ENCODE measurements at places on chromosomes 6 and 20.

- DNase-seq: no peak
These were observed 155.9 kb downstream of the NFATC2 start for GRCh38 chr20:51386586-51386985.

DNA sequence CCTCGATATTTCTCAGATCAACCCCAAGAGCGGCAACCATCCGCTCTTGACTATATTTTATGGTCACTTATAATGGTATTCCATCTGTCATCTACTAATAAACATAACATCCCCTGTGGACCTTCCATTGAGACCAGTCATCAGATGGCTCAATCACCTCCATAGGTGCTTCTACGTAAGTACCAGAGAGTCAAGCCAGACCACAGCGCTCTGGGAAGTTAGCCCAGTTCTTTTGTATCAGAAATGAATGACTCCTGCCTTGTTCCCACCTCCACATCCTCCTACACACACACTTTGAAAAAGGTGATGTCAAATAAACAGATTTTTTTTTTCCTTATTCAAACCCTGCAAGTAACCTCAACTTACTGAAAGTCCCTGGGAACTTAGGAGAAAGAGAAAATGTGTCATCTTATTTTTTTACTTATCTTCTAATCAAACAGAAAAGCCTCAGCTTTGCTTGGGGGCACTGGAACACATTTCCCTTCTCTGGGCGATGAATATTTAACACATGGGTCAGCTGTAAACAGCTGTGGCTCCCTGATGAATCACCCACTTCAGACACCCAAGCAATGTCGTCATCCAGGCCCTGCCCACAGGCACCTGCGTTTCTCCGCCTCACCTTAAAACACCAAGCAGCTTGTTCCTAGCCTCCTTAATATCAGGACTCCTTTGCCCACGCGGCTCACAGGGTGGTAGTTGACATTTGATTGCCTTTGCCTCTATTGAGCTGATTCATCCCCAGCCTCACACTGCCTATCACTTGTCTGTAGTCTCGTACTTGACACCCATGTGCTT is 121.4 kb upstream of the LY86 start:
- DNase-seq: no peak

GRCh38 chr6:121951123-121951522 is 448.3 kb upstream of the HSF2 start:
- no peak for DNase-seq

DNA sequence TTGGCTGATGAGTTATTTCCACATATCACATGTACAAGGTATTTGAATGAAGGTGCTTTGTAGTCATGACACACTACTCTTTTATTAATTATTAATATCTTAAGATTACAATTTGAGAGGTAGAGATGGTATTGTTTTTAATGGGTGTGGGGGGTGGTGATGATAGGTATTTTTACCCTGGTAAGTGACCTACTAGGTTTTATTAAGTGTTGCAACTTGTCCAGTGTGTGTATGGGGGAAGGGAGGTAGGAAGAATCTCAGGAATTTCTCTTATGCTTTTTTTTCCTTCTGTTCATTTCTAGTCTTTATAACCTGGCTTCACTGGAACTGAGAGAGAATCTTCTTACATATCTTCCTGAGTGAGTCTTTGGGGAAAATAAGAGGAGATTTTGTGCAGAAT is 101.4 kb downstream of the LRRC1 start:
- no peak for DNase-seq

DNA sequence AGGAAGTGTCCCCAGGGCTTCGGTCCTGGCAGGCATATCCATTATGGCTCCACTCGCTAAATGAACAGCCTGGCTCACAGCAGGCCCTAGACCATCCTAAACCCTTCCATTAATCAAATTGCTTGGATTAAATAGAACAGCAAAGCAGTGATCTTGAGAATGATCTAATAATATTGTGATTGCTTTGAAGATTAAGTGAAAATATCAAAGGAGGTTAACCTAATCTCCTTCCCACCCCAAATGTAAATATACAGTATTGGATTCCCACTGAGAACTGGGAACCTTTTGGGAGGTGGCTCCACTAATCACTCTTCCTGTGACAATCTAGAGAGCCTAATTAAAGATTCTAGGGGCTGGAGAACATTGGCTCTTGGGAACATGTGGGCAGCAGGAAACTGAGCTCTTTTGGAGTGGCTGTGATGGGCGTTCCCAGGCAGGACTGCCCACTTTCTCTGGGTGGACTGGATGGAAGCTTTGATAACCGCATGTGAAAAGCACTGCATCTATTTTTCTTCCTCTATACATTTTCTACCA is 68.3 kb upstream of the FRMD1 start:
- no peak for DNase-seq

DNA sequence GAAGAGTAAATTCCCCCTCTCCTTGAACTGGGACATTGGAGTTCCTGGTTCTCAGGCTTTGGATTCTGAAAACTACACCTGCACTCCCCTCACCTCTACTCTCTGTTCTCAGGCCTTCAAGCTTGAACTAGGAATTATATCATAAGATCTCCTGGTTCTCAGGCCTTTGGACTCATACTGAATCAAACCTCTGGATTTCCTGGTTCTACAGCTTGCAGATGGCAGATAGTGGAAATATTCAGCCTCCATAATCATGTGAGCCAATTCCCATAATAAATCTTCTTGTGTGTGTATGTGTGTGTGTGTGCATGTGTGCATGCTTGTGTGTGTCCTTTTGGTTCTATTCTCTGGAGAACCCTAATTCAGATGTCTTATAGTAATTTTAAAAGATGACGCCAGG is 12.7 kb upstream of the CHD6 start:
- DNase-seq: no peak

GRCh38 chr6:44267252-44267651 is 1.9 kb upstream of the NFKBIE start:
- no peak for DNase-seq

DNA sequence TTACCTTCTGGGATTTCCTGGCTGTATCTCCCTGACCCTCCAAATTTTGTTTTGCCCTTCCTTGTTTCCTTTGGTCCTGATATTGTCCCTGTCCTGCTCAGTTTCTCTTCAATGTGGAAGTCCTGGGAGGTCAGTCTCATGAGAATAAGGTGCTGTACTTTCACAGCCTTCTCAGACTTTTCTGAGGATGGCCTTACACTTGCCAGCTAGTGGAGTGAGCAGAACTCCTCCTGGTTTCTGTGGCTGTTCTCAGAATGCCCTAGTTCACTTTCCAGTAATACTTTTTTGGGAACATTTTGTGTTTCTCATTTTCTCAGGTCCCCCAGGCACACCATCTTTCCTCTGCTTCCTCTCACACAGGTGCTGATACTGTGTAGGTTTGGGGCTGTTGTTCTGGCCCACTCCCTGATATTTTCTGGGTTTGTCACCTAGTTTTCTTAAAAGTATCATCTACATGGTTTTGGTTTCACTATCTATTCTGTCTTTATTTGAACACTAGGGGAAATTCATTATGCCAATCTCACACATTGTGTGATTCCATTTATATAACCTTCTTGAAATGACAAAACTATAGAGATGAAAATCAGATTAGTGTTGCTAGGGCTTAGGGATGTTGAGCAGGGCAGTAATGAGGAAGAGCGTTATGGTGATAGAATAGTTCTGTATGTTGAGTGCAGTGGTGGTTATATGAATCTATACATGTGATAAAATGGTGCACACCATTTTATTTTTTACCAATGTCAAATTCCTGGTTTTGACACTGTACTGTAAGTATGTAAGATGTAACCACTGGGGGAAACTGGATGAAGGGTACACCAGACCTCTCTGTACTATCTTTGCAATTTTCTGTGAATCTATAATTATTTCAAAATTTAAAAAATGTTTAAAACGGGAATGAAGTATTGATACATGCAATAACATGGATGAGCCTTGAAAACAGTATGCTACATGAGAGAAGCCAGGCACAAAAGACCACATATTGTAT is 27.2 kb upstream of the BRPF3 start:
- DNase-seq: no peak
